Central memory CD8-positive, alpha-beta T cell (primary cell): ENCODE measurements at places on chromosomes 6 and 20.

- no peak for DNase-seq
Observed at GRCh38 chr20:23340524-23340923, 10.1 kb upstream of the NXT1 start.

DNA sequence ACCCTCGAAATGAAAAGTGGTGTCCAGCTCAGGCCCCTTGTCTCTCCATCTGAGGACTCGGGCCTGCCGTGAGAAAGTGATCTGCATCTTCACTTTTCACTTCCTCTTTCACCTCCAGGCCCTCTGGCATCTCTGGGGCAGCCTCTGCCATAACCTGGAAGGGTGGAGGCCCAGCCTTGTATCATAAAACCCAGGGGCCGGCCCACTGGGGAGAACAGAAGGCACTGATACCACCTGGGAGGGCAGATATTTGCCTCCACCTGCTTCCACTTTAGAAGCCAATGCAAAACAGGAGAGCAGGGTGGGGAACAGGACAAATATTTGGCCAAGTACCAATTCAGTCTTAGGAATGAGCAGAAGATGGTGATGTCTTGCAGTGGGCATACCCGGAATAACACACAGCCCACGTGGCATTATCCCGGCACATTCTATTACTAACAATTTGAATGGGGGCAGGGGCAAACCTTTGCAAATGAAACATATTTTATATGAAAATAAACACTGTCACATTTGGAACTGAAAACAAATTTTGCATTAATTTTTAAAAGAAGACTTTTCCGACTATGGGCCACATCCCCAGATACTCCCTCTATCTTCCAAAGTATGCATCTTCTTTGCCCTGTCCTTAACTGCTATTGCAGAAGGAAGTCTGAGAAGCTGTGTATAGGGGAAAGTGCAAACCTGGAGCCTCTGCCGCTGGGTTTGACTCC, 69.2 kb upstream of the TBC1D7 start:
- DNase-seq: no peak

- no peak for DNase-seq
Observed at GRCh38 chr6:73719046-73719445, 23.0 kb downstream of the CD109 start.

GRCh38 chr20:59813948-59814839, 119.2 kb downstream of the SYCP2 start:
- peak; percentile 9 for DNase-seq

DNA sequence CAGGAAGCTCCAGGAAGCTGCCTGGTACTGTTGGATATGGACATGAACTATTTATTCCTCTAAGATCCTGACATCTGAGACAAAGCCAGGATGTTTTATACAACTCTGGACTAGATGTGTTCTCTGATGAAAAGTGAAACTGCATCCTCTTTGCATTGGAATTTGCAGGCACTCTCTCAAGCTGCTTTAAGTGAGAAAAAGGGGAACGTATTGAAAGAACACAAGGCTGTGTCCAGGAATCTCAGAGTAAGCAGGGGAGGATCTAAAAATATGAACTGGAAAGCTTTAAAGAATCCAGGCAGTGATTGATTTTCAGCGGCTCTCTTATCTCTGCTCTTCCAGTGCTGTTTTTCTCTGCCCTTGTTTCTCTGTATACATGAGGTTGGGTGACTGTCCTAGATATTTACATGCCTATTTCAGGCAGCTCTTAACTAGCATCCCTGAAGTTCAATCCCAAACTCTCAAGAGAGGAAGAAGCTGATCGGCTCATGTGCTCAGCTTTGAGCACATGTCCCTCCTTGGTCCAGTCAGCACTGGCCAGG, 193.8 kb downstream of the PLCB4 start:
- DNase-seq: no peak

DNA sequence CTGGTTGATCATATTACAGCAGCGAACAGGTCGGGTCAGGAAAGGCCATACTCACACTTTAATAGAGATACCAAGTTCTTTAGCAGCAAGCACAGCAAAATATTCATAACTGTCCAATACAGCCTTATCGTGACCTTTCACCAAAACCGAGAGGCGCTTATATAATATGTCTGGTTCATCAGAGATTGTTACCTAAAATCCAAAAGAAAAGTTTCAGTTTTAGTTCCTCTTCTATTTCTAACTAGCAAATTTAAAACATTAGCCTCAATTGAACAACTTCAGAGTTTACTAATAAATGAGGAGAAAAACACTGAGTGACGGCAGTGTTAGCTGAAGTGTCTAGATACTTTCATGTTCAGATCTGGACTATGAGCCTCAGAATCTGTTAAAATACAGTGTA, 5.9 kb downstream of the MRPS10 start:
- DNase-seq: no peak

- DNase-seq: no peak
Observed at GRCh38 chr6:158539413-158539812, 20.5 kb upstream of the TMEM181 start.

- no peak for DNase-seq
Observed at GRCh38 chr20:6999381-6999780, 231.9 kb downstream of the BMP2 start.

DNA sequence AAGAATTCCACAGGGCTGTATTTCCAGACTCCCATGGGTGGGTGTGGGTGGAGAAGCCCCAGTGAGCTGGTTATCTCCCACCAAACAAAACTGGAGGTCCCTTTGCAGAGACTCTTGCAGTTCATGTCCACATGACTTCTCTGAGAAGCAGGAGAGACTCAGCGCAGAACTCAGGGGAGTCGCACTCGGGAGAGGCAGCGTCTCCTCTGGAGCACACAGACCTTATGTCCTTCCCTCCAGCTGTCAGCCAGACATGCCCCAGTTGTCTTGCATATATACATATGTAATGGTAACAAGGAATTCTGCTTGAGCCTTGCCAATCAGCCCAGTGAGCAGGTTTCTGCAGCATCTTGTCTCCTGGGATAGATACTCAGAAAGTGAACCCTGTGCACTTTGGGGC, 23.8 kb downstream of the MYT1 start:
- no peak for DNase-seq

- DNase-seq: no peak
Observed at GRCh38 chr6:31919624-31920303, 7.8 kb upstream of the C2 start.

GRCh38 chr6:28757429-28758045, 166.2 kb downstream of the TRIM27 start:
- DNase-seq: no peak

GRCh38 chr6:154882107-154882506, 113.0 kb upstream of the TIAM2 start:
- no peak for DNase-seq

DNA sequence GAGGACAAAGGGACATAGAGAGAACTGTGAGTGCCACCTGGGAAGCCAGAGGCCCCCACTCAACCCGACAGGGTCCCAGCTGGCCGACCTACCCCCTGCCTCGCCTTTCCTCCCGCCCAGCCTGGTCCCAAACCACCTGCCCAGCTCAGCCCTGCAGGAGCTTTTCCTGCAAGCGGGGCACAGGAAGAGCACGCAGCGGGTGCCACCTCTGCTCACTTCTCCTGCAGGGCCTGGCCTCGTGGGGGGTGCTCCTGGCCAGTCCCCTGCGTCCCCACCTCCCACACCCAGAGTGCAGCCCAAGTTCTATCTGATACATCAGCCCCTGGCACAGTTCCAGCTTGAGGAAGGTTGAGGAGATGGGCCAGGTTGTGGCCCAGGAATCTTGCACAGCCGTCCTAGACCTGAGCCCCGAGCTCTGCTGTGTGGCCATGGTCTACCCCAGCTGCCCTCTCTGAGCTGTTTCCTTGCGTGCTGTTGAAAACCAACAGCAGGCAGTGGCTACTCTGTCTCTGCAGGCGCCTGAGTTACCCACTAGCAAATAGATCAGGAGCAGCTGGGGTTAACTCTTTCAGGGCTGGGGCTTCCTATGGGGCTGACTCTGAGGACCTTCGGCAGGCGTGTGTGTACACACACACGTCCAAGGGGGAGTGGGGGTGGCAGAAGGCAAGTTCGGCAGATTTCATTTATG, 1.7 kb downstream of the NECAB3 start:
- no peak for DNase-seq

DNA sequence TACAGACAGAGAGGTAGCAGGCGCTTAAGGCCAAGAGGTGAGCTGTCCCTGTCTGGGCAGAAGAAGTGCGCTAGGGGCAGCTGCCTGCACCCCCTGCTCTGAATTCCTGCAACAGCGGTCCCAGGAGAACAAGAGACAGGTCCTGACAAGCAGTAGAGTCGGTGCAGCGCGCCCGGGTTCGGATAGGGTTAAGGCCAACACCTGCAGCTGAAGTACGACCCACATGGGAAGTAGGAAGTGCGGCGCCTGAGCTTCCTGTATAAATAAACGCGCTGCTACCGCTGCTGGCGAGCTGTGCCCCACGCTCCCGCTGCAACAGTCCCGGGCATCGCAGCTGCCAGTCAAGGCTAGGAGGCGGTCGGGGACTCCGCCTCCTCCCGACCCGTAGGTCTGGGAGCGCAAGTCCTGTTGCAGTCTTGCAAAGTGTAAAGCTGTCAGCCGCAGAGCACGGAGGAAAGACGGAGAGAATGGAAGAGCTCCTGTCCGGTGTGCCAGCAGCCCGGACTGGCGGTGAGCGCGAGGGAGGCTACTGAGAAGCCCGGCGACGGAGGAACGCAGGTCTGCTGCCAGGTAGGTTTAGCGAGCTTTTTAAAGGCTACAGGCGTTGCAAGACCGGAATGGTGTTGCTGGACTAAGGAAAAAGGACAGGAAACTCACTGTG, at the start of gene RNF144B:
RNF144B (plus strand) TSS at position 290 of the 661 bp plus-strand sequence. CDS start 12,185 bp downstream, outside the sequence.
- peak; percentile 28 for DNase-seq

DNA sequence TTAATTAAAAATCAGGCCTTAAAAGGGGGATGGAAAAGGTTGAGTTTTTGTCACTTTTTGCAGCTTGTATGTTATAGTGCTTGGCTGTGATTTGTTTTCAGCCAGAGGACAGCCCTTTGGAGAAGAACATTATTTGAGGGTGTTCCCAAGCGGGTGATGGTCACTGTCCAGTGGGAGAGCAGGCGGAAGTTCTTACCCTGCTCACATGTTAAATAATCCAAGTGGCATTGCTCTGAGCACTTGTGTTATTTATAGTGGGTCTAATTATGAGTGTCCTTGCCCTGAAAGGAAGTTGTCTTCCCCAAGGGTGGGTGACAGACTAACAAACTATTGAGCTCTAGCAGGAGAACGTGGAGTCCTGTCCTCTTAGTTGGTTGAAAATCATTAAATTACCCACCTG, 49.5 kb downstream of the DOK5 start:
- no peak for DNase-seq

GRCh38 chr20:44207126-44207723, 3.3 kb downstream of the OSER1 start:
- no peak for DNase-seq

GRCh38 chr20:36214684-36215256, 21.5 kb upstream of the AAR2 start:
- no peak for DNase-seq

GRCh38 chr6:140572129-140572528, 1197.7 kb upstream of the CITED2 start:
- no peak for DNase-seq

DNA sequence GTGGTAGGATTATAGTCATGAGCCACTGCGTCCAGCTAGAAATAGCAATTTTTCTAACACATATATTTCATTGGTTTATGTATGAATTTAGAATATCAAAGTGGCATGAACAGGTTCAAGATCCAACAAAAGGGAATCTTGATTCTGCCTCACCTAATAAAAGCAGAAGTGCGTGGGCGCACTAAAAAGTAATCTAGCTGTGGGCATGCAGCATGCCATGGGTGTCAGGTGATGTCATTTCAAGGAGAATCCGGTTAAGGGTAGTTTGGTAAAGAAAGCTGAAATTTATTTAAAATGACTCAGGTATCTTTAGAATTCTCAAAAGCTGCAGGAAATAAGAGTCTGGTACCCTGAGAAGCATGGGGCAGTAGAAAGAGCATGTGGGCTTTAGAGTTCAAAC, 17.6 kb downstream of the LRRN4 start:
- DNase-seq: no peak

DNA sequence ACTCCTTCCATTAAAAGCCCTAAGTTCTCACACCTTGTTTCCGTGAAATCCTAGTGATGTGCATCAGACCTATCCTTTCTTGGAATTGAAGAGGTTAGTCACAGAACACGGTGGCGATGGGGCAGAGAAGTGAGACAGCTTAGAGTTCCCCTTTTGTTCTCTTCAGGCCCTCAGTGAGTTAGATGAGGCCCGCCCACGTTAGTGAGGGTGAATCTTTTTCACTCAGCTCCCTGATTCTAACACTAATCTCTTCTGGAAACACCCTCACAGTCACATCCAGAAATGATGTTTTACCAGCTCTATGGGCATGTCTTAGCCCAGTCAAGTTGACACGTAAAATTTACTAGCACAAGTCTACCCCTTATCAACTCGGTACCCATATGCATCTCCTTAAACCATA, 172.7 kb upstream of the NOX3 start:
- DNase-seq: no peak

DNA sequence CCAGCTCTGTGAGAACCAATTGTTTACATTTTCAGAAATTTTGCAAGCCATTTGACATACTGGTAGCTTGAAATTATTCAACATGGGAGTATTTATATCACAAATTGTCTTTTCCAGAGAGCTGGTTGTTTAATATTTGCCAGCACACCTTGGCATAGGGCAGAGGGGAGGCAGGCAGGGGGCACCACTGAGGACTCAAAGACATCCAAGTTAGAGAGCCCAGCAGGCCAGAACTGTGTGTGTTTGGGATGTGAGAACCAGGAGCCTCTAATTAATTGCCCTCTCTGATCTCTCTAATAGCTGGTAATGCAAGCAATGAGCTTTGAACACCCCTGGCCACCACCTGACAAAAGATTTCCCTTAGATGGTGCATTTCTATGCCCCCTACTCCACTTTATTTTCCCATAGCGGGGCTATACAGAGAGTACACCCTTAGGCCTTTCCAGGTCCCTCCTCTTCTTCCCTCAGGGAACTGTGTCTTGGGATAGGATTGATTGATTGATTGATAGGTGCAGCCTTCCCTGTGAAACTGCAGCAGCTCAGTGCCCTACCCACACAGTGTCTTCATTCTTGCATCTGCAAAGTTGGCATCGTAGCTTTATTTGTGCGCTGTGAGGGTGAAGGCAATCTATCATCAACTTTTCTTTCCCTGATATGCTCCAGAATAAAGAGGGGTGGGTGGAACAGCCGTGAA, 29.2 kb downstream of the MOCS1 start:
- no peak for DNase-seq

DNA sequence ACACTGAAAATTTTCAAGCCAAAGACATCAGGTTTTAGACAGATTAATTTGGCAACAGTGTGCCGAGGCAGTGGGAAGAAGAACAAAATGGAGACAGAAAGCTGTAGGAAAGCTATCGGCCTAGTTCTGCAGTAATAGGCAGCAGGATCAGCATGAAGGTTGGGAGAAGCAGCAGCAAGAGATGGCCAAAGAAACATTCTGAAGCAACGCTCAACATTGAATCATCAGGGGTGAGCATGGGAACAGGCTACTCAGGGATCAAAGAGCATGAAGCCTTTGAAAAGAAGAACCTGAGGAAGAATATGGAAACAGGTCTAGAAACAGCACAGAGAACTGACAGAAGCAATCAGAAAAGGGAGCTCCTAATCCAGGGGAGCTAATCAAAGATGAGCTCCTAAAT, 7.1 kb upstream of the DST start:
- no peak for DNase-seq

GRCh38 chr6:37313723-37314486, 39.9 kb upstream of the RNF8 start:
- no peak for DNase-seq

- no peak for DNase-seq
Observed at GRCh38 chr6:152379423-152379822, 257.7 kb downstream of the SYNE1 start.

- DNase-seq: no peak
Observed at GRCh38 chr6:32177183-32177787, 920 bp upstream of the RNF5 start.

- DNase-seq: no peak
Observed at GRCh38 chr6:34205466-34205865, 31.2 kb upstream of the HMGA1 start.
